HFFc6 (cell line): ENCODE measurements at places on chromosomes 12 and 14. TPM values are rescaled to one million over a fixed set of nuclear protein-coding genes. Genes with fewer than 3 reads are reported as not detected.

- no peak for DNase-seq
These were observed 61.9 kb upstream of the PARP11 start for GRCh38 chr12:3935078-3935477.

DNA sequence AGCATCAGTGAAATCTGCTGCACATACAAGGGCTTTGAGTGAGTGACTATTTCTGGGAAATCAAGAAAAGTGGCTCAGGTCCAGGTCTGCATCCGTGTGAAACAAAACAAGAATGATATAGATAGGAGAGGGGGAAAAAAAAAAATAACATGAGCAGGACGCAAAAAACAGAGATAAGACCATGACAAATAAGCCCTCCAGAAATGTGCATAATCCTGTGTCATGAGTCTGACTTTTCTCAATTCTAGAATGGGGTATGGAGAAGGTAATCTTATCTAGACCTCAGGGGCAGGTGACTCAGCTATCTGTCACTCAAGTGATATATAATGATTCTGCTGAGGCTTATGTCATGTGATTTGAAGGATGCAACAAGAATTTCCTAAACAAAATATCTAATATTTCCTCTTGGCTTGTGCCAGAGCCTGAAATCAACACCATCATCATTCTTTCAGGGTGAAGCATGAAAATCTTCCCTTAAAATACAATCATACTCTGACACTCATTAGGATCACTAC lies 250.0 kb downstream of the PHLDA1 start:
- DNase-seq, result peak; percentile 75

DNA sequence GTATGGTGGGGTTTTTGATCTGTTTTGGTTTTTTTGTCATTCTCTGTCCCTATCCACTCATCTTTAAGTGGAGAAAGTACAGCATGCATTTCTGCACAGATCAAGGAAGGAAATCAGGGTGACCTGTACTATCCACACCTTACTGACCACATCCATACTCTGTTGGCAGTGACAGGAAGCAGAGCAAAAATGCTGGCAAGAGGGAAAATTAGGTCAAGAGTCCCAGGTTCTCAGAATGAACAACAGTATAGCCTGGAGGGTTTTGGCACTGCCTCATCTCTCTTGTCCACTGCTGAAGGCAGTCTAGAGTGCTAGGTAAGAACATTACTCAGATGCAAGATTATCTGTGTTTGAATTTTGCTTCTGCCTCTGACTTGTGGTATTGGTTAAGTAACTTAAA lies 70.7 kb downstream of the TAOK3 start:
- DNase-seq, result peak; percentile 76

GRCh38 chr12:105882404-105882803 lies 256.4 kb downstream of the NUAK1 start:
- DNase-seq, result peak; percentile 44

DNA sequence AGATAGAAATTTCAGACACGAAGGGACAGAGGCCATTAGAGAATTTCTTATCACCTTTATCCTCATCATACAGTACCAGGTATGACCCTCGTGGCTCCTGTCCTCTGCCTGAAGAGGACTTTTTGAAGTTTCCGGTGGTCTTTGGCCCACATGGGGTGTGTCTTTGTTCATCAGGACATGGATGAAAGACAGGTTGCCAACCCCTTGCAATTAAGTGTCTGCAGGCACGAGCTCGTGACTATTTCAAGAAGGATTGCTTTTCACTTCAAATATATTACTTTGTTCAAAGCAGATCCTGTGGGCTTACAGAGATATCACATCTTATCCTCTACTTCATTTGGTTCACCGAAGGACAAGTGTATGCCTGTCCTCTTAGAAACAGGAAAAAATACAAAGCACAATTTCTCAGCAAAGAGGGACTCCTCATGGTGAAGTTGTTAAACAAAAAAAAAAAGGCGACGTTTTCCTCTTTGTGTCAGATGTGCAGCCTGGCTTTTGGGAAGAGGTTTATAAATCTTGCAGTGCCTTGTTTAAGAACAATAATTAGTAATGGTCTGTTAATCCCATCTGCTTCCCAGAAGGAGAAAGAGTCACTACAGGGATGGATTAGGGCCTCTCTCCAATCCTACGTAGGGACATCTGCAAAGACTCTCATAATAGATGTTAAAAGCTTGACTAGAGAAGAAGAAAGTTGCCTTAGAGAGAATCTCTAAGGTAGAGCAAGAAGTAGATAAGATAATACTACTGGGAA lies 13.5 kb upstream of the FAM234B start:
- DNase-seq, result no peak

- no peak for DNase-seq
These were observed 5.3 kb downstream of the KRT81 start for GRCh38 chr12:52285851-52286530.

GRCh38 chr12:57899010-57899662 lies 42.2 kb upstream of the ATP23 start:
- peak; percentile 58 for DNase-seq

- DNase-seq, result peak; percentile 51
These were observed 63.9 kb downstream of the NUAK1 start for GRCh38 chr12:106074706-106075392.

DNA sequence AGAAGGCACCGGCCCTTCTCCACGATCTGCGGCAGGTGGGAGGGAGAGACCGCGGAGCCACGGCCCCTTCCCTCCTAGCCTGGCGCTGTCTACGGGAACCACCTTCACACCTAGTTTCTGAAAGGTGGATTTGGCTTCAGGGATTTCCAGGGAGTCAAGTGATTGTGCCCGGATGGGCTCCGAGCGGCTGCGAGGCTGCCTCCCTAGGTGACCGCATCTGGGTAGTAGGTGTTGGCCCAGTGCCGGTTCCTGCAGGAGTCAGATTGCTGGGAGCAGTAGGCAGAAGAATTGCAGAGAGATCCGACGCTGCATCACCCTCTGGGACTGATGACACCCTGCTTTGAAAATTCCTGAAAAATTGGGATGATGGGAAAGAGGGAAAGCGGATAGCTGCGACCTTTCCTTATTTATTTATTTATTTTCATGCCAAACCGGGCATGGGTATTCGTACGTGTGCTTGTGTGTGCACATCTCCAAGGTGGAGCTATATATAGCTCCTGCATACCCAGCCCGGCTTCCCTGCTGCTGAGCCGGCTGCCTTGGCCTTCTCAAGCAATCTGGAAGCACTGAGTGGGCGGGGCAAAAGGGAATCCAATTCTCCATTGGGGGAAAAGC lies 1.1 kb downstream of the CNTN1 start:
- no peak for DNase-seq

DNA sequence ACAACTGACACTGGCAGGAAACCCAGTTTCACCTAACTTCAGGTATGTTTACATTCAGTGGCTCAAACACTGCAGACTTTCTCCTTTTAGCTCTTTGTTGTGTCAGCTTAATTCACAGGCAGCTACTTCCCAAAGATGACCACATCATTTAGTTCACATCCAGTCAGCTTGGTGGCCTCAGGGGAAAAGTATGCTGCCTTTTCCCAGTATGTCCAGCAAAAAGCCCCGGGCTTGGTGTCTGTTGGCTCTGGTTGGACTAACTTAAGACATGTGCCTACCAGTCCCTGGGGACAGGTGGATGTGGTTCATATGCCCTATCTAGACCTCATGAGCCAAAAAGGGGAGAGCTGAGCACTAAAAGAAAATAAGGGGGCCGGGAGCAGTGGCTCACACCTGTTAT lies 56.4 kb downstream of the GOLGA5 start:
- peak; percentile 55 for DNase-seq

GRCh38 chr12:65465766-65466547 lies 187.5 kb downstream of the MSRB3 start:
- DNase-seq, result no peak

DNA sequence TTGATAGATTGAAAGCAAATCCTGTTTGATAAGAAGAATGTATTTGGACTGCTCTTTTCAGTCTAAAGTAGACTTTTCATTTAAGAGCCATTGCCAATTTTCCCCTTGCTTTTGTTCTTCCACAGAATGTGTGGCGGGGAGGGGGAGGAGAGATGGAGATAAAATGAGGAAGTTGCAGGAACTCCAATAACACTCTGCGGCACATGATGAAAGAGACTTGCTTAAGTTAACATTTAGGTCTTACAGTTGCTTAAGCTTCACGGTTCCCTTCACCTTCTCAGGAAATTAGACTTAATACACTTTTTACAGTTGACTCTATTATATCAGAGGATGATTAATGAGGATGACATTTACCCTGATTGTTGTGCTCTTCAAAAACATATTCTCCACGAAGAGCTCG lies 537.3 kb downstream of the TMTC2 start:
- no peak for DNase-seq

- peak; percentile 23 for DNase-seq
These were observed 211.7 kb upstream of the FKBP4 start for GRCh38 chr12:2583091-2583497.

DNA sequence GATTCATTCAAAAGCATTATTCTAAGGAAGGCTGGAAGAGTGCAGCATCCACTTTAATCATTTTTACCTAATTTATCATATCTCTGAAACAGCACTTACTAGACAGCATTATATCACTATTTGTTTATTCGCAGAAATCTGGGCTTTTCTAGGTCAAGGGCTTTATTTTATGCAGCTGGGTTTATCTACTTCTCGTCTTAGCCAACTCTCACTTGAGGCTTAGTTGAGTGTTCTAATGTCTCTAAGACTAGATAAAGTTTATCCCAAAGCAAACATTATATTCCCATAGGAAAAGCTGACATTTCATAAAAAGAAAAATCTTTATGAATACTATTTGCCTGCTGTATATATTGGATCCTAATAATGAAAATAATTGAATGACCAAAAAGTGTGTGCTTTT lies 720.8 kb upstream of the FLRT2 start:
- DNase-seq, result no peak

GRCh38 chr14:31326111-31326510 lies 94.2 kb downstream of the HEATR5A start:
- DNase-seq, result no peak

GRCh38 chr12:49298160-49298559 lies 3.2 kb downstream of the PRPH start:
- DNase-seq, result no peak

DNA sequence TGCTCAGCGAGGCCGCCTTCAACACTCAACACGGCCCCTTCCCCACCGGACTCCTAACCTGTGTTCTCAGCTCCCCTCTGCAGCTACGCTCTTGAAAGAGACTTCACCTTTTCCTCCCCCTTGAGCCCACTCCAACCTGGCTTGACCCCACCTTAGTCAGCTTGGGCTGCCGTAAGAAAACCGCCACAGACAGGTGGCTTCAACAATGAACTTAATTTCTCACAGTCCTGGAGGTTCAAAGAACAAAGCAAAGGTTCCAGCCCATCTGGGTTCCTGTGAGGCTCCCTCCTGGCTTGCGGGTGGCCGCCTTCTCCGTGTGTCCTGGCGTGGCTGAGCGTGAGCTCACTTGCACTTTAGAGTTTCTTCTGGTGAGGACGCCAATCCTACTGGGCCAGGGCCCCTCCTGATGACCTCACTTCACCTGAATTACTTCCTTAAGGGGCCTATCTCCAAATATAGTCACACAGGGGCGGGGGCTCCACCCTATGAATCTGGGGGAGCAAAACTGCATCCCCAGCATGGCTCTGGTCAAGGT lies 138.8 kb downstream of the CALM1 start:
- no peak for DNase-seq

DNA sequence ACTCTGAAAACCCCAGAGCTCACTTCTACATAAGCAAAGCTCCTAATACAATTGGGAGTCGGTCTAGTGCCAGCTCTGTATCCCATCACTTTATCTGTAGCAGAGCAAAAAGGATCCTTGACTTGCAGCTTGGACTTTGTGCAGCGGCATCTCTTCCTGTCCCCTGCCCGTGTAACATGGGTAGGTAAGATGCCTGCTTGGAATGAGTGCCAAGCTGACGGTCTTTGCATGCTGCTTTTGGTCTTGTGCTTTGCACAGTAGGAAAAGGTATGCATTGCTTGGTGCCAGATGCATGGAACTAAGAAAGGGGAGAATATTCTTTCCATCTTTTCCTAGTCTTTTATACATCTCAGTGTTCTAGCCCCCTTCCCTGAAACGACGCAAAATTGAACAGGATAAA lies 6.9 kb upstream of the PLEKHH1 start:
- DNase-seq, result no peak

DNA sequence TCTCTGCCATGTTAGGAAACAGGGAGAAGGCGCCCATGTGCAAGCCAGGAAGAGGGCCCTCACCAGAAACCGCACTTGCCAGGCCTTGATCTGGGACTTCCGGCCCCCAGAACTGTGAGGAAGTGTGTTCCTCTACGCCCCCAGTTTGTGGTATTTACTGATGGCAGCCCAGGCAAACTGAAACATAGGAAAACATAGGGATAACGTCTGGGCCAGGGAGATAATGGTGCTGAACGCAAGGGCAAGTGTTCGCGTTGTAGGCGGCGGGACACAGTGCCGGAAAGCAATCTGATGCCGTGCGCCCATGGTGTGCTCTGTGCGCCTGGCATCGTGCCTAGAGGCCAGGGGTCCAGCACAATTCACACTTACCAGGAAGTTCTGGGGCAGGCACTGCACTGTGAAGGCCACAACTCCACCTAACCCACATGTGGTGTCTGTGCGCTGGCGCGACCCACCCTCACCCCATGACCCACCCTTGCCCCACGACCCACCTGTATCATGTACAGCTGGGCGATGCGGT lies 53.6 kb downstream of the ARL6IP4 start:
- DNase-seq, result no peak

- no peak for DNase-seq
These were observed 28.1 kb upstream of the TTC7B start for GRCh38 chr14:90844321-90844720.

GRCh38 chr14:93749076-93749420 lies 39.2 kb downstream of the PRIMA1 start:
- DNase-seq, result no peak

DNA sequence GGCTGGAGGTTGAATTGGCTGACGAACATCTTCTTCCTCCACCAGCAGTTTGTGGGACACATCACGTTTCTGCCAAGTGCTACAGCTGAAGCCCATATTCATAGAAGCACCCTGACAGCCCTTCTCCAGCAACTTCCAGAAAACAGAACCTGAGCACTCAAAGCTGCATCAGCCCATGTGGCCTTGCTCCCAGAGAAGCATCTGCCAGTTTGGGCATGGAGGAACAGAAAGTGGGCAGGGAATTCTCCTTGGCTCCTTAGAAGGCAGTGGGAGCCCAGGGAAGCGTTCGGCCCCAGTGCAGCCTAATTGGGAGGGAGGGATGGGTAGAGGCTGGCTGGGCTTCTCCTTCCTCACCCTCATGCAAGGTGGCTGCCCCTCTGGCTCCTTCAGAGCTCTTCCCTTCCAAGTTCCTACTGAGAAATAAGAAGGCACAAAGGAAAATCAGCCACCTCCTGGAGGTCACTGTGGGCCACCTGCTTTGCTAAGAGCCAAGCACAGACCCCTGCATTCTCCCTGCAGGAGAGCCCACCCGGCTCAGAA lies 4.1 kb upstream of the NGB start:
- DNase-seq, result no peak

Gene TEDC1
- total RNA-seq, result 7.4 to 11.4 TPM (median 10.7 TPM) in 3 replicates

Gene PDE3A
- 0.03 TPM in 1 of 3 replicates, not detected in the others for total RNA-seq

Gene HIP1R
- total RNA-seq, result 7.3 to 9.0 TPM (median 8.1 TPM) in 3 replicates

Gene FSCB
- not detected in 3 replicates for total RNA-seq

Gene LDHB
- 646 to 716 TPM (median 650 TPM) in 3 replicates for total RNA-seq

Gene MUCL1
- not detected in 3 replicates for total RNA-seq

Gene SLC25A21
- total RNA-seq, result 0.10 to 0.43 TPM (median 0.24 TPM) in 3 replicates

Gene TEX52
- not detected in 3 replicates for total RNA-seq

Gene NID2
- total RNA-seq, result 104 to 125 TPM (median 119 TPM) in 3 replicates

Gene ACSS3
- 0.74 to 0.96 TPM (median 0.84 TPM) in 3 replicates for total RNA-seq

Gene OASL
- total RNA-seq, result not detected in 3 replicates

Gene ERP29
- 88.5 to 97.9 TPM (median 94.3 TPM) in 3 replicates for total RNA-seq

Gene OR4Q2
- not detected in 3 replicates for total RNA-seq

Gene ALDH2
- 15.7 to 41.6 TPM (median 40.8 TPM) in 3 replicates for total RNA-seq

Gene GLT1D1
- total RNA-seq, result not detected in 3 replicates

Gene ABCC9
- total RNA-seq, result 0.41 to 9.7 TPM (median 1.5 TPM) in 3 replicates

Gene BDKRB1
- 33.9 to 62.1 TPM (median 47.3 TPM) in 3 replicates for total RNA-seq

Gene SERPINA3
- not detected in 3 replicates for total RNA-seq

Gene SLCO1C1
- not detected in 3 replicates for total RNA-seq
